Fibroblast of lung (primary cell): ENCODE measurements at places on chromosomes 3 and 15. TPM values are rescaled to one million over a fixed set of nuclear protein-coding genes. Genes with fewer than 3 reads are reported as not detected.

The ANKRD34C gene
- total RNA-seq = not detected in 2 replicates

The TMEM207 gene
- total RNA-seq = not detected in 2 replicates

The CYP8B1 gene
- not detected in 2 replicates for total RNA-seq

The GPR27 gene
- under 0.01 TPM in 1 of 2 replicates, not detected in the other for total RNA-seq

The B3GALNT1 gene
- total RNA-seq = 13.1 and 15.9 TPM in 2 replicates

The SCAANT1 gene
- 1.7 TPM in 1 of 2 replicates, not detected in the other for total RNA-seq

The CD96 gene
- total RNA-seq = under 0.01 TPM in 1 of 2 replicates, not detected in the other

The EFCAB12 gene
- under 0.01 and 0.17 TPM in 2 replicates for total RNA-seq

The CD200R1 gene
- 0.17 TPM in 1 of 2 replicates, not detected in the other for total RNA-seq

The UCN2 gene
- 0.26 and 0.66 TPM in 2 replicates for total RNA-seq

The C2CD4A gene
- total RNA-seq = not detected in 2 replicates

The GOLGA8R gene
- total RNA-seq = 1.3 and 1.8 TPM in 2 replicates

The NPAP1 gene
- total RNA-seq = not detected in 2 replicates

The SEC22C gene
- 60.4 and 86.0 TPM in 2 replicates for total RNA-seq

The ZNF860 gene
- under 0.01 and 0.50 TPM in 2 replicates for total RNA-seq

The LYZL4 gene
- total RNA-seq = not detected in 2 replicates

The NR1I2 gene
- total RNA-seq = under 0.01 TPM in 1 of 2 replicates, not detected in the other

The FBXL22 gene
- 0.26 and 0.50 TPM in 2 replicates for total RNA-seq

The GPR176 gene
- total RNA-seq = 79.6 and 179 TPM in 2 replicates

The EAF1 gene
- 20.8 and 22.6 TPM in 2 replicates for total RNA-seq

The SIDT1 gene
- total RNA-seq = not detected in 2 replicates

The SLC22A13 gene
- 0.26 and 0.33 TPM in 2 replicates for total RNA-seq

The ASB14 gene
- total RNA-seq = not detected in 2 replicates

The TP53BP1 gene
- total RNA-seq = 79.9 and 132 TPM in 2 replicates

The FBN1 gene
- 260 and 446 TPM in 2 replicates for total RNA-seq

The BBS4 gene
- total RNA-seq = 18.7 and 27.9 TPM in 2 replicates

The EFCC1 gene
- not detected in 2 replicates for total RNA-seq

The ILDR1 gene
- total RNA-seq = not detected in 2 replicates

The EPHB3 gene
- total RNA-seq = 3.9 and 7.6 TPM in 2 replicates

The IQCH gene
- 2.6 and 5.0 TPM in 2 replicates for total RNA-seq

The SLC9C1 gene
- total RNA-seq = under 0.01 TPM in 1 of 2 replicates, not detected in the other

The SHC4 gene
- 0.77 and 1.5 TPM in 2 replicates for total RNA-seq

The CAND2 gene
- total RNA-seq = 12.1 and 16.7 TPM in 2 replicates

The TWF2 gene
- total RNA-seq = 69.9 and 76.3 TPM in 2 replicates

The OCA2 gene
- total RNA-seq = not detected in 2 replicates

The AADACL2 gene
- under 0.01 TPM in 1 of 2 replicates, not detected in the other for total RNA-seq

The CCK gene
- 0.33 and 1.0 TPM in 2 replicates for total RNA-seq

The CACNA2D2 gene
- under 0.01 TPM in 1 of 2 replicates, not detected in the other for total RNA-seq

The DPPA4 gene
- 0.26 TPM in 1 of 2 replicates, not detected in the other for total RNA-seq

The SKOR1 gene
- under 0.01 and 0.17 TPM in 2 replicates for total RNA-seq
